Iris pigment epithelial cell (primary cell): ENCODE measurements at places on chromosomes 4 and X.
A peak's percentile ranks its signal among the peaks of the same experiment; 100 is the strongest.

DNA sequence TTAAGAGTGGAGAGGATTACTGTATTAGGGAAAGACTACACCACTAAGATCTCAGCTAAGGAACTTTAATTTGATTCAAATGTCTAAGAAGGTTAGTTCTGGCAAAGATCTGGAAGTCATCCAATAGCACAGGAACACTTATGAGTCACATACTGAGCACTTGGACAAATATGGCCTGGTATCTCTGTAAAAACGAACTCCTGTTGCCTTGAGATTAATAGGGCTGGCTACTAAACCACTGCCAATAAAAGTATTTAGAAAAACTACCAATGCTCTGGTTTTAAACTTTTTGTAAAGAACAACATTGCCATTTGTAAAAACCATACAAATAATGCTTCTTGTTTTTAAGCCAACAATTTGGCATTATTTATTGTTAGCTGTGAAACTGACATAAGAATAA is 70.5 kb downstream of the SEC24D start:
- peak; percentile 98 for DNase-seq

DNA sequence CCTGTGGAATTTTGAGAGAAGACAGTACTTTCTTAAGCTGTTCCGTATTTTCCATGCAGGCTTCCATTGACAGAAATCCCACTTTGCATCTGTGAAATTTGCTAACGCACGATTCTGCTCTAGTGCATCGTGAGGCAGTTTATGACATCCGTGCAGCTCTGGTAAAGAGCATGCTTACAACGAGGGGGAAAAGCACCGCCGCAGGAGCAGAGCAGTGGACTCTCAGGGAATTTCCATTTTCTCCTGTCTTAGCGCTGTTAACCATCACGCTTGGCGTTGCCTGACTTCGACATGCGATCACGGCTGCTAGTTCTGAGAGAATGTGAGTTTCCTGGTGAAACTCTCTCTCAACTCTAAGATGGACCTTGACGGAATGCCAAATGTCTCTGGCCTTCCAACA is 43.9 kb downstream of the DCTD start:
- DNase-seq = no peak

GRCh38 chrX:19075754-19076153 is 46.5 kb downstream of the ADGRG2 start:
- no peak for DNase-seq

GRCh38 chrX:130539721-130540321 is 138.0 kb downstream of the RBMX2 start:
- peak; percentile 56 for DNase-seq

- no peak for DNase-seq
Measured at GRCh38 chr4:181863856-181864255, 379.3 kb upstream of the TENM3 start.

GRCh38 chr4:95317085-95317793 is 231.5 kb downstream of the UNC5C start:
- no peak for DNase-seq

- peak; percentile 14 for DNase-seq
Measured at GRCh38 chr4:33067221-33067620, 2347.1 kb downstream of the PCDH7 start.

GRCh38 chr4:80070880-80071603 is 2.0 kb downstream of the ANTXR2 start:
- DNase-seq = peak; percentile 34

DNA sequence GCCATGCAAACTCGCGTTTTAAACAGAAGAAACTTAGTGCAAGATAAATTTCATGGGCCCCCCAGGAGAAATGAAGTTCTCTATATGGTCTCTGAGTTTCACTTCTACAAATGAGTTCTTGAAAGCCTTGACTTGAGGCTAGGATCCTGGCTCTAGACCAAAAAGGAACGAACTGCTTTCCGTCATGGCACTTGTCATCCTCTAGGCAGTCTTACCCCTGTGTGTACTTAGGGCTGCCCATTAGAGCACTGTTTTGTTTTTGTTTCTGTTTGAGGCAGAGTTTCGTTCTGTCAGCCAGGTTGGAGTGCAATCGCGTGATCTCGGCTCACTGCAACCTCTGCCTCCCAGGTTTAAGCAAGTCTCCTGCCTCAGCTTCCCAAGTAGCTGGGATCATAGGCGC is 29.0 kb downstream of the RNF4 start:
- DNase-seq = no peak

GRCh38 chr4:94934201-94934600 is 176.4 kb downstream of the BMPR1B start:
- peak; percentile 54 for DNase-seq

DNA sequence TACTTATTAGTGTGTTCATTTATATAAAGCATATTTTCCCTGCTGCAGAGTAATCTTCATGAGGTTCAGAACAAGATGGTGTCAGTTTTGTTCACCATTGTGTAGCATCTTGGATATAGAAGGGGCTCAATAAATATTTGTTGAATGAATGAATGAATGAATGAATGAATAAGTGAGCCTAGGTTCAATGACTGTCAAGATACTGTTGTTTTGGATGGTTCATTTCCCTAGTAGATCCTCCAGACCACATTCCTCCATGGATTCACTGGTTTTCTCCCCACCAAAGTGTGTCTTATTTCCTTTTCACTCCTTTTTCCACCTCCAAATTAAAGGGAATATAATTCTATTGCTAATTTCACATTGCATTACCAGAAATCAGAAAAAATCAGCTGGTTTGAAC is 2.1 kb upstream of the OCIAD2 start:
- DNase-seq = no peak

GRCh38 chr4:28702571-28702970 is 1841.9 kb downstream of the STIM2 start:
- peak; percentile 10 for DNase-seq

DNA sequence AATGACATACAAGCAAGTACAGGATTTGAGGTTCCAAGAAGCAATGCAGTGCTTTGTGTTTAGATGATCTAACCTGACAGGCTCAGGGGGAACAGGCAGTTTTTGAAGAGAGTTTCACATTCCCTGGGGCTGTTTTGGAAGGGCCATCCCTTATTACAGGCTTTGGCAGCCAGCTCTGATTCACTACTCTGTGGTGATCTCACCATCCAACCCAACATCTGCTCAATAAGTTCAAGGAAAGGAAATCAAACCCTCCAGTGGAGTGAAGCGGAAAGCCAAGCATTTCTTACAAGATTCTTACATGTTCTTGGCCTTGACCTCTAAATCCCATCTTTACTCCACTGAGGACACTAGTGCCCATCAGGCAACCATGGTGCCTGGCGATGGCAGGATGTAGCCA is 7.5 kb downstream of the IDS start:
- peak; percentile 42 for DNase-seq

DNA sequence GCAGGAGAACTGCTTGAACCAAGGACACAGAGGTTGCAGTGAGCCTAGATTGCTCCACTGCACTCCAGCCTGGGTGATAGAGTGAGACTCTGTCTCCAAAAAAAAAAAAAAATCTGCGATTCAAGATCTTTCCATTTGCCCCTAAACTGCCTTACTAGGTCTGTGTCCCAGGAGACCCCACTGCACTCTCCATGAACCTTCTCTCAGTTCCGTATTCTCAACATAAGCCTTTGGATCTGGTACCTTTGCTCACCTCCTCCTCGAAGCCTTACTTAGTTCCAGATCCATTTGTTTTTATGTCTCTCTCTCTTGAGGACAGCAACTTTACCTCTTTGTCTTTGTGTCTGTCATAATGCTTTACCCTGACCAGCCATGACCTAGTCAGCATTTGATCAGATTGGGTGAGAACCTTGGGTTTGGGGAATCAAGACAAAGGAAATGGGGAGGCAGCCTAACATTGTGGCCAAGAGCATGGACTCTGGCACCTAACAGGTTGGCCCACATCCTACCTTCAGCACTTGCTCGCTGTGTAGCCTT is 33.7 kb downstream of the BST1 start:
- DNase-seq = no peak

DNA sequence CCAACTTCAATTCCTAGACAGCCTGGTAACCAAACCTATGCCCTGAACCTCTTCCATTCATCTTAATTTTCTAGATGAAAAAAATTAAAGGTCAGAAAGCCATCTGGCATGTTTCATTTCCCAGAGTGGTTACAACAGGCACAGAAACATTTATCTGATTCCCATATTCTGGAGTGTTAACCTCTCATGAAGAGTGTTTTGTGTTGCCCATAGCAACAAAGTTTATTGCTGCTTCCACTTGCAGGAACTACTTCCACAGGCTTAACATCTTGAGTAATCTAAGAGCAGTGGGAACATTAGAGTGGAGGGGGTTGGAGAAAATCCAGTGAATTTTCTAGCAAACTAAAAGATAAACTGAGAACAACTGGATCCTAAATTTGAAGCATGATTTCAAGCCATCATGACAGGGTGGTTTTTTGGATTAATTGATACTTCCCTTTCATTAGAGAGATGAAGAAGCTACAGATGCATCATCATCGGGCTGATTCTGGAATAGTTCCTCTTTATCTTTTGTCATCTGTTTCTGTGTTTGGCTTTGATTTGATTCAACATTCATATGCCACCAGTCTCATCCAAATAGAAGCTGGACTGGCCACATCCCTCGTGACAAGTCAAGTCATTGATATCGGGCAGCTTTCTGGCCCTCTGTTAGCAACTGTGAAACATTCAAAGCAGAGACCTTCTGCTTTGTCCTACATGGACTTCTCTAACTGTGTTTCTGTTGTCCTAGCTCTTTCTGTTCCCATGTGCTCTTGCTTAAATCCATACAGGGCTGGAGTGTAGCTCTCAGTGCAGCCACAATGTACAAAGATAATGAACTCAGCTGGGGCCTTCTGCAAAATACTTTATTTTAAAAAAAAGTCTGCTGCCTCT is 167.3 kb downstream of the MID1IP1 start:
- DNase-seq = no peak

- peak; percentile 61 for DNase-seq
Measured at GRCh38 chrX:16695079-16695676, 17.3 kb downstream of the CTPS2 start.

DNA sequence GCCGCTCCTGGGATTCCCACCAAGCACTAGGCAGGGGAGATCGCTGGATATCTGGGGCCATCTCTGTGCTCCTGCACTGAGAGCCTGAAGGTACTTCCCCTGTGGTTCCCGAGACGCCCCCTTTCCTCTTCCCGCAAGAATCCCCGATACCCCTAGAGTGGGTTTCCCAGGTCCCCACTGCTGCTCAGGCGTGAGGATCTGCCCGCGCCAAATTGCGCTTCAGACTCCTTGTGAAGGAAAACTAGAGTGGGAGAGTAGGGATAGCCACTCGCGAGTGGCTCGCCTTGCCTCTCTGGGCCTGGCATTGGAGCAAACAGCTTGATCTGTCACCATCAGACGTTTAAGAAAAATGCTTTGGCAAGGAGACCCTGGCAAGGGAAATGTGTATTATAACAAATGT is 1.5 kb downstream of the IL1RAPL2 start:
- no peak for DNase-seq

GRCh38 chrX:71178908-71179307 is 34.3 kb downstream of the NLGN3 start:
- DNase-seq = peak; percentile 69

DNA sequence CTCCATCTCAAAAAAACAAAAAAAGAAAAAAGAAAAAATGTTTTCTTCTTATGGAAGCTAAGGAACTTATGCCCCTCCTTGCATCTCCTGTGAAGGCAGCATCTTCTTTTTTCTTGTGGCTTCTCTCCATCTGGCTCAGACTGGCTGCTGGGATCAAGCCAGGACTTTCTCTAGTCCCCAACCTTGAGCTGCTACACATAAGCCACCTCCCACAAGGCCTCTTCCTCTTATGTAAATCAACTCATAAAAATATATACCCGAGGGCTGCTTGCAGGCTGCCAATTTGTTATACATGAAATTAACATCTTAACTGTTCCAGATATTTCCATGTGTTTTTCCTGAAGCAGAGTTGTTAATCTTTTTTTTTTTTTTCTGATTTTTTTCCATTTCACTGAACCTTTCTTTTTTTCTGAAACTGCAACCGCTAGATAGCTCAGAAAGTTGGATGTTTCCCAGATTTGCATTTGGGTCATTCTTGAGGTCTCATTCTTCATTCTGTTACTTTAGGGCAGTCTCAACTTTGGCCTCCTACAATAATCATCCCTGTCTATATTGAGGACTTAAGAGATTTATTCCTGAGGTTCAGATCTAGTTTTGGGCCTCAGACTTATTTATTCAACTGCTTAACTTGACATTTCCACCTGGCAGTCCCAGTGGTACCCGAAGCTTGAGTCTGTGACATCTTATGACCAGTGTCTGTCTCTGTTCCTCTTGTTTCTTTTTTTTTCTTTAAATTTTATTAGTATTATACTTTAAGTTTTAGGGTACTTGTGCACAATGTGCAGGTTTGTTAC is 10.3 kb downstream of the SNX25 start:
- peak; percentile 75 for DNase-seq

- peak; percentile 62 for DNase-seq
Measured at GRCh38 chr4:147828331-147828905, 96.5 kb downstream of the ARHGAP10 start.

GRCh38 chr4:171242831-171243230 is 570.4 kb upstream of the GALNTL6 start:
- no peak for DNase-seq

DNA sequence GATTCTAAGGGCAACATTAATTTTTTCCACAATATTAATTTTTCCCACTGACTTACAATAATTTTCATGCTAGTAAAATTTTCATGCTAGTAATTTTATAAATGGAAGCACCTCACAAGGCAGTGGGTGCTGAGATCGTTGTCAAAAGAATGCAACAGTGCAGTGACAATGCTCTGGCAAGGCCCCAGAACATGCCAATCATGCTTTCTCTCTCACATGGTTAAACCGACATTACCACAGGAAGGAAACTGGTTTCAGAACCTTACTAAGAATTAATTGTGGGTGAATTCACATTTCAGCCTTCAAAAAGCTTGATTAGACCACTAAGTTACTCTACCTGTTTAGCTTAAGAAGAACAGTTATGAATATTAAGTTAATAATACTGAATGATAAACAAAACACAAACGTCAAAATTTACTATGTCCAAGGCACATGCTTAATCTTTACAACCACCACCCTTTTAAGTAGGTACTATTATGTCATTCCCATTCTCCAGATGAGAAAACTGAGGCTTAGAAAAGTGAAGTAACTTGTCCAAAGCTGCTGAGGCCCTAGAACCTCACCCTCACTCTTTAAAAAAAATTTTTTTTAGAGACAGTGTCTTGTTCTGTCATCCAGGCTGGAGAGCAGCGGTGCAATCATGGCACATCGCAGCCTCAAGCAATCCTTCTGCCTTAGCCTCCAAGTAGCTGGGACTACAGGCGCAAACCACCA is 10.0 kb upstream of the OPHN1 start:
- peak; percentile 64 for DNase-seq

- peak; percentile 88 for DNase-seq
Measured at GRCh38 chrX:153226344-153227185, 47.5 kb downstream of the MAGEA1 start.

- peak; percentile 47 for DNase-seq
Measured at GRCh38 chrX:20224814-20225487, 41.8 kb downstream of the RPS6KA3 start.

DNA sequence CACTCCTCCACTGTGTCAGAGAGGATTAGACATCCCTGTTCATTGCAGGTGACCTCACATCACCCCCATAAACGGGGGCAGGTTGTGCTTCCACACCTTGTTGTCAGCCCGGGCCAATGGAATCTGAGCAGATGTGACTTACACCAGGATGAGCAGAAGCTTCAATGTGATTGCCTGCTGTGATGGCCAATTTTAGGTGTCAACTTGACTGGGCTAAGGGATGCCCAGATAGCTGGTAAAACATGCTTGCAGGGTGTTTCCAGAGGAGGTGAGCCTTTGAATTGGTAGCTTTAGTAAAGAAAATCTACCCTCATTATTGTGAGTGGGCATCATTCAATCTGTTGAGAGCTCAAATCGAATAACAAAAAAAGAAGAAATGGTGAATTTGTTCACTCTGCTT is 52.1 kb downstream of the ING2 start:
- DNase-seq = no peak
